Neuronal stem cell (in vitro differentiated cells): ENCODE measurements at places on chromosomes 12 and 14.

DNA sequence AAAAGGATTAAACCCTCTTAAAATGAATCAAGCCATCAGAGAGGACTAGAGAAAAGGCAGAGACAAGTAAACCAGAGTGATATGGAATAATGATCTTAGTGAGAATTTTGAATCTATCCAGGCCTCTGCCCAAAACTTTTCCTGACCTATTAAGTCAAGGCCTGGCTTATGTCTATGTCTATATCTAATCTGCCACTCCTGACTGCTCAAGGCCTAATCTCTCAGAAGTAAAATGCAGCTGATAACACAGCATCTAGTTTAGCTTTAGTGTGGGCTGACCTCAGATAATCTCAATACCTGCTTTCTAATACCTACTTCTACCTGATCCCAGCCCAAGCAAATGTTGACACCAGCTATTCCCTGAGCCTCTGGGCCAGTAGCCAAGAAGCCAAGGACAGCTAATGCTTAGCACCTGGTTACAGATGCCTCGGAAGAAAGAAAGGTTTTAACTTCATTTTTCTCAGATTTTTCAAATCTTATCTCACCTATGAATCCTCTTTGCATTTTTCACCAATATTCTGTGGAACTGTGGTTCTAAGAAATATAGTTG, 1472.5 kb upstream of the SEL1L start:
- no peak for DNase-seq

- peak; percentile 29 for DNase-seq
Observed at GRCh38 chr12:121060149-121061001, 21.3 kb upstream of the OASL start.

- no peak for DNase-seq
Observed at GRCh38 chr12:48473061-48473460, 702 bp downstream of the ANP32D start.

- no peak for DNase-seq
Observed at GRCh38 chr12:19454837-19455236, 15.5 kb downstream of the AEBP2 start.

DNA sequence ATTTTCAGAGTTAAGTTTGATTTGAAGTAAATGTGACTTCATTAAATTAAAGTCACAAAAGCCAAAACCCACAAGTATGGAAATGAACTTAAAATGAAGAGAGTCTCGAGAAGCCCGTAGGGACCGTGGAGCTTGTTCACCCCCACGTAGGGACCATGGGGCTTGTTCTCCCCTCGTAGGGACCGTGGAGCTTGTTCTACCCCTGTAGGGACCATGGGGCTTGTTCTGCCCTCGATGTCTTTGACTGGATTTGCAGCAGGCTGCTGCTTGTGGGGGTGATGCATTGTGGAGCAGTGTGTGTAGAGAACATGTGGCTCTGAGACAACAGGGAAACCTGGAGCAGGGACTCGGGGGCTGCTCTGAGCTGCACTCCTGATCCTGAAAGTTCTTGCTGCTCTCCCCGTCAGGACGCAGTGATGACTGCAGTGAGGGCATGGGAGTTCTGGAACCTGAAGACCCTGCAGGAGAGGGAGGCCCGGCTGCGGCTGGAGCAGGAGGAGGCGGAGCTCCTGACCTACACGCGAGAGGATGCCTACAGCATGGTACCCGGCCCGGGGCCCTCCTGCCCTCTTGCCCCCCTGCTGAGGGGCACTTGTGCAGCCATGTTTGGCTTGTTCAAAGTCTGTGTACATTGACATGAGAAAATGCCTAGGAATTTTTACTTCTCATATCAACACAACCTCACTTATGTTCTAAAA, 94.2 kb downstream of the EP400 start:
- DNase-seq: no peak

DNA sequence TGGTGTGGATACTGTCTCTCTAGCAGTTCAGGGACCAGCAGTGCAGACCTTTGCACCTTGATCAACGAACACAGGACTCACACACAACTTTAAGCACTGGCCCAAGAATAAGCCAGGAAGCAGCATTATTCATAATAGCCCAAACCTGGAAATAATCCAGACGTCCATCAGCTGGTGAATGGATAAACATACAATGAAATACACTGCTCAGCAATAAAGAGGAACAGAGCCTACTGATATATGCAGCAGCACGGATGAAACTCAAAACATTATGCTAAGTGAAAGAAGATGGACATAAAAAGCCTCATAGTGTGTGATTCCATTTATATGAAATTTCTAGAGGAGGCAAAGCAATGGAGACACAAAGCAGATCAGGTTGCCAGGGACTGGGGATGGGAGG, 303.9 kb upstream of the FKBP4 start:
- DNase-seq: no peak

DNA sequence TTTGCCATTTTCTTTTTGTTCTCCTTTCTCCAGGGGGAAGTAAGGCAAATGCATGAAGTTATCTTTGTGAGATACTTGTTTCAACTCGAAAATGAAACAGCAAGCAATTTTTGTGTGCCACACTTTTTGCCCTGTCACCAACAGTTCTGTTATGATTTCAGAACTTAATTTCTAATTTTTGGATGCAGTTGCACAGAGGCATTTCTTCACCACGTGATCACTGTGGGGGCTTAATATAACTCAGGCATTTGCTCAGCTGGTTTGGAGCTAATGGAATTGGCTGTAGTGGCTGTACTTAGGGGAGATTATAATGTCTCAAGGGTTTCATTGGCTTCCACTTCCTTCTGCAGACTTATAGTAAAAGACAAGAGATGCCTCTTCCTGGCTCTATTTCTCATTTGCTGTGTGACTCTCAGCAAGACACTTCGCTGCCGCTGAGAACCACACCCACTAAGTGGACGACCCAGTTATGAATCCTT, 452.4 kb downstream of the RAD51B start:
- no peak for DNase-seq

- DNase-seq: no peak
Observed at GRCh38 chr14:94427016-94427613, 25.5 kb downstream of the SERPINA11 start.

- peak; percentile 77 for DNase-seq
Observed at GRCh38 chr12:71456316-71456715, 16.7 kb downstream of the LGR5 start.

DNA sequence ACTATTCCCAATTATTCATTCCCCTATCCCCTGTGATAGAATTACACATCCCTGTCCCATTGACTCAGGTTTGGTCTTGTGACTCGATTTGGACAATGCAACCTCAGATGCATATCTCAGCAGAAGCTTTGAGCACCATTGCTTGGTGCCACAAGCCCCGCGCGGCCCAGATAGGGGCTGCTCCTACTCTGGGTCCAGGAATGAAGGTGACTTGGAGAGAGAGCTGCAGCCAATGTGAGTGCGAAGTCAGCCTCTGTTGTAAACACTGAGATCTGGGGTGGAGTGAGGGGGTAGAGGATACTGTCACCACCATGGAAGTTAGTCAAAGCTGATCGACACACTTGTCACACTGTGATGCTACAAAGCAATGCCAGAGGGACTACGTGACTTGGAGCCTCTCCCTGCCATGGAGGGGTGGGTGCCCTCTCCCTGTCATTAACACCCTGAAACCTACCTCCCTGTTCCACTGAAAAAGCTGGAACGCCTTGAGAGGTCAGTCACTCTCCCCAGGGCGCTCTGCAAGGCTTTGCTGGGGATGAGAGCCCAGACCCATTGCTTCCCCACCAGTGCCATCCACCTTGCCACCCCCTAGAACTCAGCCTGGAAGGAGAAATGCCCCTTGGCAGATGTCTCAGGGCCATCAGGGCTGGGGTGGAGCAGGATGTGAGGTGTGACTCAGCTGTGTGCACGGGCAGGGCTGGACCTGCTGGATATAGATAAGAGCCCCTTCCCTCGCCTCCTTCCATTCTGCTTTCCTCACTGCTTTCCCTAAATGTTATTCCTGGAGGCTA, 6.6 kb upstream of the PLEK2 start:
- DNase-seq: no peak

GRCh38 chr14:100994082-100994481, 90.6 kb upstream of the RTL1 start:
- no peak for DNase-seq

DNA sequence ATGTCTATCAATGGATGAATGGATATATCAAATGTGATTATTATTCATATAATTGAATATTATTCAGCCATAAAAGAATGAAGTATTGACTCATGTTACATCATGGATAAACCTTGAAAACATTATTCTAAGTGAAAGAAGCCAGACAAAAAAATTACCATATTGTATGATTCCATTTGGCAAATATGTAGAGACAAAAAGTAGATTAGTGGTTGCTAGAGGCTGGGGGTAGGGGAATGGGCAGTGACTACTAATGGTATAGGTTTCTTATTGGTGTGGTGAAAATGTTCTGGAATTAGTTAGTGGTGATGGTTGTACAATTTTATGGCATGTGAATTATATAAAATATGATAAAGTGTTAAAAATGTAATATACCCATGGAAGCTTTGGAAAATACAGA, 31.8 kb upstream of the GNS start:
- DNase-seq: no peak

- no peak for DNase-seq
Observed at GRCh38 chr14:65566820-65567522, 154.4 kb downstream of the FUT8 start.

GRCh38 chr12:31737763-31738162, 8.9 kb upstream of the AMN1 start:
- no peak for DNase-seq

DNA sequence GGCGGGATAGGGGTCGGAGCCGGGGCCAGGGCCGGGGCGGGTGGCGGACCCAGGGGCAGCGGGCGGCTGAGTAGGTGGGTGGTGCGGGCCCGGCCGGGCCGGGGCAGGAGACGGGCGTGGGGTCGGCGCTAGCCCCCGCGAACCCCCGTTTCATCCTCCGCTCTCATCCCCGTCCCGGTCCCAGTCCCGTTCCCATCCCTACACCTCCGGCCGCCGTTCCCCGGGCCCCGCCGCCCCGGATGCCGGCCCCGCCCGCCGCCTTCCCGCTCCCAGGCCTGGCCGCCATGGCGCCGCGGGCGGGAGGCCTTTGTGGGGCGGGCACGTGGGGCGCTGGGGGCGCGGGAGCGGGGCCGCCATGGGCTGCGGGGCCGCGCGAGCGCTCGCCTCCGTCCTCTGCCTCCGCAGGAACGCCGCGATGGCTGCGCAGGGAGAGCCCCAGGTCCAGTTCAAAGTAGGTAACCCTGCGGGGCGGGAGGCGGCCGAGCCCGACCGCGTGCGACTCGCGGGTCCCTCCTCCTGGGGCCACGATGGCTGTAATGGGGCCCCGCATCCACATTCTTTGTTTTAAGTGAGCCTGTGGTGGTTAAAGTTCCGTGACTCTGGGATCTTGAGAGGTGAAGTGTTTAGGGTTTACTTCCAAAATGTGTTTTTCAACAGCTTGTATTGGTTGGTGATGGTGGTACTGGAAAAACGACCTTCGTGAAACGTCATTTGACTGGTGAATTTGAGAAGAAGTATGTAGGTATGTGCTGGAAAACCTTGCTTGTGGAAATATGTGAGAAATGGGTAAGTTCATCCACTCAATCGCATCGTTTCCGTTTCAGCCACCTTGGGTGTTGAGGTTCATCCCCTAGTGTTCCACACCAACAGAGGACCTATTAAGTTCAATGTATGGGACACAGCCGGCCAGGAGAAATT, 572 bp downstream of the RAN start:
- DNase-seq: no peak

GRCh38 chr14:91870001-91870400, 2.7 kb upstream of the TC2N start:
- DNase-seq: no peak

DNA sequence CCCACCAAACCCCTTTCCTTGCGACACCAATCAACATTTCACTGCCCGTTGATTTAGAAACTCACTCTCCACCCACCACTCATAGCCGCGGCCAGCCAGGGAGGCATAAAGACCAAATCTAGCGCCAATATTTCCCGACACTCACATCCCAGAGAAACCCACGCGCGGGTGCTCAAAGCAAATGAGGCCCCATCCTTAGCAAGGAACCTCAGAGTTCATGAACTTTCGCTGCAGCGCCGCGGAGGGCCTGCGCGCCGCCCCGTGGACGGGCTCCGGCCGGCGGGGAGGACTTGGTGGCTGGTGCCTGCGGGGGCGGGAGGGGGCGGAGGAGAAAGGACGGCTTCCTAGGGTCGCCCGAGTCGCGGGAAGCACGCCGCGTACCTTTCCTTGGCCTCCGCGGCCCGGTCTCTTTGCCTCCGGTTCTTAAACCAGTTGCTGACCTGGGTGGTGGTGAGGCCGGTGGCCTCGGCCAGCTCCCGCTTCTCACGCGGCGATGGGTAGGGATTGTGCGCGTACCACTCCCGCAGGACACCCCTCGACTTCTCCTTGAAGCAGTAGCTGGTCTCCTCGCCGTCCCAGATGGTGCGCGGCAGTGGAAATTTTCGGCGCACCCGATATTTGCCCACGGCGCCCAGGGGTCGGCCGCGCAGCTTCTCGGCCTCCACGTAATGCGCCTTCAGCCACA, 886 bp downstream of the SIX1 start:
- DNase-seq: peak; percentile 26
